Suprapubic skin (tissue), 4 donors: ENCODE measurements at places on chromosomes 6 and 20.

DNA sequence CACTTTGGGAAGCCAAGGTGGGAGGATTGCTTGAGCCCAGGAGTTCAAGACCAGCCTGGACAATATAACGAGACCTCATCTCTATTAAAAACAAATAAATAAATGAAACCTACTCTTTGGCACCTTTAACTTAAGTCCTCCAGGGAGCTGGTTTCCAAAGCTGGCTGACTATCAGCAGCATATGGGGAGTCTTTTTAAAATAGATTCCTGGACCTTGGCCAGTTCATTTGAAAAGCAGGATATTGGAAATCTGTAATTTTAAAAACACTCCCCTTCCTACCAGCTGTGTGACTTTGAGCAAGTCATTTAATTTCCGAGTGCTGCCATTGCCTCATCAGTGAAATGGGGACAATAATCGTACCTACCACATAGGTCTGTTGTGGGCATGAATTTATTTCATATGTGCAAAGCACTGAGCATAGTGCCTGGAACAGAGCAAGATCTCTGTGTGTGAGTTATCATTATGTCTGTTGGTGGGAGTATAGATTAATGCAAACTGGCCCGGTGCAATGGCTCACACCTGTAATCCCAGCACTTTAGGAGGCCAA, 40.9 kb upstream of the PTPN1 start:
- no peaks in the 10 kb centered on the region for H3K27me3 ChIP-seq
- no peak for DNase-seq
- peaks cover 8% of the 10 kb centered on the region for H3K4me1 ChIP-seq

GRCh38 chr20:43430265-43431133, 27.2 kb upstream of the SRSF6 start:
- H3K4me1 ChIP-seq: no peaks in the 10 kb centered on the region
- H3K27ac ChIP-seq: no peak overlapping the region
- no peak for DNase-seq
- peaks cover 17% of the 10 kb centered on the region for H3K27me3 ChIP-seq

DNA sequence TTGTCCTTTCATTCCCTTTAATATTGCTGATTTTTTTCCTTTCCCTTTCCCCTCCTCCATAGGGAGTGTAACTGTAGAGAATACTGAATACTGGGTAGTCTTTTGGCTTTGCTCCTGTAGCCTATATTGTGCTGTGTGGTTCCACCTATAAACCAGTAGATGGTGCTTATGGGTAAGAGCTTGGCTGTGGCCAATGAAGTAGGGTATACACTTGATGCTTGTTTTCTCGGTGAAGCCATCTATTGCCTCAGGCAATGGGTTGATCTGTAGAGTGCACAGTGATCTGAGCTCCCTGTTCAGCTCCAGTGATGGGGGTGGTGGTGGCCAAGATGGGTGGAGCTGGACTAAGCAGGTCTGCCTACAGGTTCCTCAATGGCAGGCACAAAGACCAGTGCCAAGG, 203.3 kb upstream of the IMPG1 start:
- no peak overlapping the region for H3K27ac ChIP-seq
- no peaks in the 10 kb centered on the region for H3K27me3 ChIP-seq
- H3K4me1 ChIP-seq: no peaks in the 10 kb centered on the region
- no peak overlapping the region for H3K4me3 ChIP-seq
- no peaks in the 10 kb centered on the region for H3K36me3 ChIP-seq

DNA sequence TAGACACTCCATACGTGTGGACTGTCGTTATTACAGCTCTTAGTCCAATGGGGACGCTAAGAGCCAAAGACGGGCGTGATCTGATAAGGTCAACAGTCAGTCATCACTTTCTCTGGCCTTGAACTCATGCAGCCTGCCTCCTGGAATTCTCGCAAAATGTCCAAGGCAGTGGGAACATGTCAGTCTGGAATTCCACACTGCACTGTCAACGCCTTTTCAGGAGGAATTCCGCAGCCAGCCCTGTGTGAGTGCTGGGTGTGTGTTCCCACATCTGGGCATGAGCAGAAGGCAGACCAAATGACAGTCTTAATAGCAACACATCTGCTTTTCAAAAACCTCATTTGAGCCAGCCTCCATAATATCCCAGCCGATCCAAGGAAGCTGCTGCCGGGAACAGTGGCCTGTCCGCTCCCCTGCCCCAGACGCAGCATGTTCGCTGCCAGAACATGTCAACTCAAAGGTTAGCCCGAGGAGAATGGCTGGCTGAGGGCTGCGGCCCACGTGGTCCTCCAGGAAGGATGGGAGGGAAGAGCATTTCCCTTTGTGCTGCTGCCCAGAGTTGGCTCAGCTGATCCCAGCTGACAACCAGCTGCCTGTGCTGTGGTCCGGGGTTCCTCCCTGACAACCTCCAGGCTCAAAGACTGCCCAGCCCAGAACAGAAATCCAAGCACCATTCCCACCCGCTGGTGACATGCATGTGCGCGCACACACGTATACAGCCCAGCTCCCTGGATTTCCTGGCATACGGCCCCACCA, 103.1 kb downstream of the SULF2 start:
- H3K36me3 ChIP-seq: peaks cover 12% of the 10 kb centered on the region
- H3K27me3 ChIP-seq: no peaks in the 10 kb centered on the region
- DNase-seq: no peak
- H3K27ac ChIP-seq: peak overlapping the region; percentile 33
- no peak overlapping the region for H3K4me3 ChIP-seq
- peaks cover 18% of the 10 kb centered on the region for H3K4me1 ChIP-seq

GRCh38 chr6:153673225-153673624, 365.8 kb upstream of the OPRM1 start:
- no peaks in the 10 kb centered on the region for H3K36me3 ChIP-seq
- no peaks in the 10 kb centered on the region for H3K4me1 ChIP-seq
- no peak overlapping the region for H3K4me3 ChIP-seq
- H3K27ac ChIP-seq: no peak overlapping the region
- no peak for DNase-seq

- no peaks in the 10 kb centered on the region for H3K4me1 ChIP-seq
- no peak overlapping the region for H3K27ac ChIP-seq
- H3K4me3 ChIP-seq: no peak overlapping the region
- no peaks in the 10 kb centered on the region for H3K36me3 ChIP-seq
- no peaks in the 10 kb centered on the region for H3K27me3 ChIP-seq
These were observed 96.8 kb upstream of the ATXN1 start for GRCh38 chr6:16857969-16858592.

DNA sequence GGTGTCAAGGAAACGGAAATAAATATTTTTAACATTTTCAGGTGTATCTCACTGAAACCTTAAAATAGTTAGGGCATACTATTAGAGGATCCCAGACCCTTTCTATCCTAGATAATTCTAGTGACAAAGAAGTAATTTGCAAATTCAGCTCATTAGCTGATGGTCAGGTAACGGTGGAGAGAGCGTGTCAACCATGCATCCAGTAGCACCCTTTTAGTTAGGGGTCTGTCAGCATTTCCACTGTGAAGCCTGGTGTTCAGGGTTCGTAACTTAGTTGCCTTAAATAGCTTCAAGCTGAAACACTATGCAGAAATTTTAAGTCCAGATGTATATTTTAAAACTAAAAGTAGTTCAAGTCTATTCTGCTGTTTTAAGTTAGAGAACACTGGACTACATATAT, 48.5 kb upstream of the SUPT3H start:
- H3K27me3 ChIP-seq: peaks cover 31% of the 10 kb centered on the region
- peaks cover 27% of the 10 kb centered on the region for H3K4me1 ChIP-seq
- H3K27ac ChIP-seq: no peak overlapping the region
- H3K36me3 ChIP-seq: no peaks in the 10 kb centered on the region
- no peak overlapping the region for H3K4me3 ChIP-seq
- DNase-seq: no peak

DNA sequence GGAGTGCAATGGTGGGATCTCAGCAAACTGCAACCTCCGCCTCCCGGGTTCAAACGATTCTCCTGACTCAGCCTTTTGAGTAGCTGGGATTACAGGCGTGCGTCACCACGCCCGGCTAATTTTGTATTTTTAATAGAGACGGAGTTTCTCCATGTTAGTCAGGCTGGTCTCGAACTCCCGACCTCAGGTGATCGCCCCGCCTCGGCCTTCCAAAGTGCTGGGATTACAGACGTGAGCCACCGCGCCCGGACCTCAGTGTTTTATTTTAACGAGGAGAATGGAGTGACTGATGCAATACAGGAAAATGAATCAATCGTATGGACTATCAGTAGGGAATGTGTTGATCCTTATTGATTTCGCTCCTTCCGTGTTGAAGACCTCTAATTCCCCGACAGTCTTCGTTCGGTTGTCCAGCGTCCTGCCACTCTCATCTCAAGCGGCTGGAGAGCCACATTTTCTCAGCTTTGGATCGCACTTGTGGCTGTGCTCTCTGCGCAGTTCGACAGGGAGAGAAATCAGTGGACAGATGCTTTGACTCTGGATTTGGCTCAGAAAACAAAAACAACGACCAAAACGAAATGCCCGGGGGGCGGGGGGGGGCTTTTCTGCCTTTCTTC, 166.2 kb downstream of the TRIM27 start:
- H3K4me3 ChIP-seq: no peak overlapping the region
- H3K4me1 ChIP-seq: no peaks in the 10 kb centered on the region
- no peak for DNase-seq
- no peaks in the 10 kb centered on the region for H3K36me3 ChIP-seq
